Upper lobe of left lung (tissue), 6 donors: ENCODE measurements at places on chromosomes 7 and 10. TPM values are rescaled to one million over a fixed set of nuclear protein-coding genes. Genes with fewer than 3 reads are reported as not detected.

Gene ACTR3C
- total RNA-seq = 18.1 TPM

Gene TBC1D12
- total RNA-seq = 13.5 TPM

Gene FEZF1
- total RNA-seq = 0.27 TPM

Gene LEP
- not detected for total RNA-seq

Gene ATRNL1
- 0.11 TPM for total RNA-seq

Gene COL13A1
- total RNA-seq = 21.0 TPM
